ENCODE measurements at places on chromosomes 1 and 21. TPM values are rescaled to one million over a fixed set of nuclear protein-coding genes. Genes with fewer than 3 reads are reported as not detected.

DNA sequence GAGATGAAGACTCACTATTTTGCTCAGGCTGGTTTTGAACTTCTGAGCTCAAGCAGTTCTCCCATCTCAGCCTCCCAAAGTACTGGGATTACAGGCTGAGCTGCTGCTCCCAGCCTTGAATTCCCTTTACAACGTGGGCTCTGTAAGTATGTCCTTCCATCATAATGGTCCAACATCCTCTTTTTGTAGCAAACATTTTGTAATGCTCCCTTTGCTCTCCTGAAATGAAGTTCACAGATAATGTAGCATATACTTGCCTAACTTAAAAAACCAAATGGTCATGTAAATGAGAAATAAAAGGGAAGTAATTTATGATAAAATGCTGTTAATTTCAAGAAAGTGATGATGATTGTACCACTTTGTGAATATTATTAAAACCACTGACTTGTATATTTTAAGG lies 30.5 kb upstream of the THEM4 start:
- DNase-seq = no peak

DNA sequence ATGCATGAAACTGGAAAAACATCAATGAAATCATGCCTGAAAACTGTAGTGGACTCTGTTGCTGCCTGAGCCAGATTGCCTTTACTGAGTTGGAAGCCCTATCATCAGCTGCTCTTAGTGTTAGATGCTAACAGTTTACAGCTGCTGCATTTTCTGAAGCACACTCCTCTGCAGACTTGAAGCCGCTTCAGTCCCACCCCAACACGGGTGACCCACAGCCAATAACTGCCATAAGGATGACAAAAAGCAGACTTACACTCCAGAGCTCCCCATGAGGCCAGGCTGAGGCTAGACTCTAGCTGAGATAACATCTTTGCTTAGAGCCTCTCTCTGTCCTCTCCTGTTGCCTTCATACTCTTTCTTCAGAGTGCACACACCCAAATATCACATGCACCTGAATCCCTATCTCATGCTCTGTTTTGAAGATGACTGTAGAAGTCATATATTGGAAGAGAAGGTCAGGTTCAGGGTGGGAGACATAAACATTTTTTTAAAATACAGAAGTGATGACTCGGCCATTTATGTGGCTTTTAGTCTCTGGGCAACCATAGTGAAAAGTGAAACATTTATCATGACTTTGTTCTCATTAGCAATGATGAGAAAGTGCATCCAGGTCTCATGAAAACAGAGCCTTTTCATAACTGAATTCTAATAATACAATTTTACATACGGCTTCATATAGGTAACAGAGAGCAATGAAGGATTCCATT lies 161.0 kb downstream of the KCNK2 start:
- no peak for DNase-seq

Gene ZNF436
- 35.4 TPM for total RNA-seq

Gene SPAG17
- total RNA-seq = not detected

Gene OR10J1
- total RNA-seq = not detected

Gene GRHL3
- total RNA-seq = not detected

Data from aorta (tissue), 5 donors.